ENCODE measurements at places on chromosomes 6 and 20.

DNA sequence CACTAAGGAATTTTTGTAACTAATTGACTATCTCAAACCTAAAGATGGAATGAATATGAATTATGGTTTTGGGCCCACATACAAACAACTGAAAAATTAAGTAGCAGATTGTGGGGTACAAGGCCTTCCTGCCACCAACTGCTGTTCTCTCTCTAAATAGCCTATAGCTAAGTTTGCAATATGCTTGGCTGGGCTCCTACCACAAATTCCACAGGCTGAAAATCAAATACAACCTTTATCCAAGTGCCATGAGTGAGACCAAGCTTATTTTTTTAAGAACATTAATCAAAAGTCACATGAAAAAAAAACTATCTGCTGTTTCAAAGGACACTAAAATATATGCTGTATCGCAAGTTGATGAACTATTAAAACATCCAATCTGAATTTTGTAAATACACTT is 52.1 kb downstream of the TENT5A start:
- DNase-seq, result no peak

GRCh38 chr20:23155141-23155590 is 69.0 kb upstream of the CD93 start:
- DNase-seq, result no peak

DNA sequence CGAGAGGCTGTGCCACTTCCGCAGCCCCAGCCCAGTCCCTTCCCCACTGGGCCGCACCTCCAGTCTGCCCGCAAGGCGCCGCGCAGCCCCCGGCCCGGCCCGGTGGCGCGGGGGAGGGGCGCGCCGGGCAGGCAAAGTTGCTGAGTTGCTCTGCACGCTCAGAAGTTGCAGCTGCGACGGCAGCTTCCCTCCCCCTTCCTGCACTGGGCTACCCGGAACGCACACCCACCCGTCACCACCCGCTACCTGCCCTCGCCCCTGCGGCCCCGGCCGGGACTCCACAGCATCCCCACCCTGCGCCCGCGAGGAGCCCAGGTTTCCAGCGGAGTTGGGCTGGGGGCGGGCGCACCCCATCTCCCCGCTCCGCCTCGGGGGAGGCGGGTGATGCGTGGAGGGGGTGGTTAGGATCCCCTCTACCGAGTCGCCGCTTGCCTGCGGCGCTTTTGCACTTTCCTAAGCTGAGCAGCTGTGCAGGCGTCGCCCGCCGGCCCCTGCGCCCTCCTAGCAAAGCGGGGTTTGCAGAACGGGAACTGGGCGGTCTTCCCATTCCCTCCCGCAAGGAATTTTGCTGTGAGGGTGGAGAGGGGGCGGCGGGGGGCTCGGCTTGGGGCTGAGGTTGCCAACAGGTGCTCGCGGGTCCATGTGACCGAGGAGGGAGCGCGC is 55.9 kb upstream of the RREB1 start:
- no peak for DNase-seq

DNA sequence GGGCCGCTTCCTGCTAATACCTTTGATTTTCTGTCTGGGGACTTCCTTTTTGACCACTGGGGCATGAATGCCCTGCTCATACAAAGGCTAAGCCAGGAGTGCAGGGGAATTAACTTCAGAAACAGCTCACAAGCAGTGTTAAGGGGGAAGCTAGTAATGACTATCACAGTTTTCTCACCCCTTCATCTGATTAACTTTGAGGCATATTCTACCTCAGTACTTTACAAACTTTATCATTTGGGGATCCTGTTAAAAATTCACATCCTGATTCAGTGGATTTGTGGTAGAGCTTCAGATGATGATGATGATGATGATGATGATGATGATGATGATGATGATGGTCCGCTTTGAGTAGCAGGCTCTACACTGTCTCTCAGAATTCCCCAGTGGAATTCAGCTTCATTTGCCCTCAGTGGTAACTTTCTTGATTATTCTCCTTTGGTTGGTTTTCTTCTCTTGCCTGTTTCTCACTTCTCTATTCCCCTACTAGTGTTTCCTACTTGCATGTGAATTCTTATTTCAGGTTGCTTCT is 78.4 kb upstream of the TMEM170B start:
- no peak for DNase-seq

- no peak for DNase-seq
These were observed 85.4 kb downstream of the CD83 start for GRCh38 chr6:14202947-14203346.

DNA sequence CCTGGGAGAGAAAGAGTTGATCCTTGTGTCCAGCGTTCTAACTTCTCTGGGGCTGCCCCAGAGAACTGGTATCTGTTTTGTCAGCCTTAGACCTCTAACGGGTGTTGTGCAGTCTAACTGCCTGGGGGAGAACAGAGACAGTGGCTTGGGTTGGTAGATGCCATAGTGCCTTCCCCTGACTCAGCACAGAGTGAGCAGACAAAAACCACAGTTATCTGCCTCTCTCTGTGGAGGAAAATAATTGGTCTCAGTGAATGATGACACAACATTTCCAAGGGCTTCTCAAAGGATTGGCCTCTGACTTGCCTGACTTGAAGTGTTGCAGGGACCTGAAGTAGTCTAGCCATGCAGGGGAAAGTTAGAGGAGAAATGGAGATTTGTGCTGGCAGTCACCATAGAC is 226.2 kb upstream of the MAN1A1 start:
- DNase-seq, result no peak

DNA sequence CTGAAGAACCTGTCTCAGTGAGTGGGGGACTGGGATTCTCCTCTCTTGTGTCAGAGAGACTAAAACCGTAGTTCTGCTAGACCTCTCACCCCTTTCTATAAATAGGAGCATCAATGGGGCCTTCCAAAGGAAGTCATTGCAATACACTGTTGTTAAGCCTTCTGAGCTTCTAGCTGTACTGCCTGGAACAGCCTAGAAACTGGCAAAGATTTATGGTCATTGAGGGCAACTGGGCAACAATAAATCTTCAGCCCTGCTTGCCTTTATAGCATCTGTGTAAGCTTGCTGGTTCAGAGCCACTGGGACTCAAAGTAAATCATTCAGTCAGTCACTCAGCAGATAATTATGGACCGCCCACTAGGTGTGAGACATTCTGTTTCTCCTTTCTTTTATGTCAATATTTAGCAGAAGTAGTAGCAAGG is 53.2 kb downstream of the PPP1R14C start:
- no peak for DNase-seq

DNA sequence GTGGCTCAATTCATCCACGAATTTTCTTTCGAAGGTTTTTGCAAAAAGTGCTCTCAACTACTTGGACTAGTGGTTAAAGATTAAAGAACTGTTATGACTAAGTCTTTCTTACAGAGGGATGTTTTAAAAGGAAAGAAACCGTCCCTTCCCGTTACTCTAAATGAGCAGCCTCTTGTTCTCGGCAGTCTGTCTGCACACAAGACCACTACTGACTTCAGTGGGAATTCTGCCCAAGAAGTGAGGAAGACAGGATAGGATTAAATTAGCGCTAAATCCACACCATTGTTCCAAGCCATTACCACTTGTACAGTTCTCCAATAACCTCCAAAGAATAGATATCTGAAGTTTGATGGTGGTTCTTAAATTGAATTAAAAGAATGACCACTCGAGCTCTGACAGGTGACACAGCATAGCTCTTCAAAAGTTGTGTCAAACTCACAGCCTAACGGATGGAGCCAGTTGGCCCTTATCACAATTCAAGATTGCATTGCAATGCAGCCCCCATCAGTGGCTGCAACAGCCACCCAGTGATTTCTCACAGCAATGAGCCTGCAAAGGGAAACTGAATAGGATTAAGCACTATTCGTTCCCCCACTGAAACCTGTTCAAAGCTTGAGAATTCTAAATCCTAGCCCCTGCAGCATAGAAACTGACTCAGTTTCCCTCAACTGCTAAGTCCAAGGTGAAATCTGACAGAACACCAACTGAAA is 1.8 kb downstream of the EPB41L2 start:
- DNase-seq, result no peak

DNA sequence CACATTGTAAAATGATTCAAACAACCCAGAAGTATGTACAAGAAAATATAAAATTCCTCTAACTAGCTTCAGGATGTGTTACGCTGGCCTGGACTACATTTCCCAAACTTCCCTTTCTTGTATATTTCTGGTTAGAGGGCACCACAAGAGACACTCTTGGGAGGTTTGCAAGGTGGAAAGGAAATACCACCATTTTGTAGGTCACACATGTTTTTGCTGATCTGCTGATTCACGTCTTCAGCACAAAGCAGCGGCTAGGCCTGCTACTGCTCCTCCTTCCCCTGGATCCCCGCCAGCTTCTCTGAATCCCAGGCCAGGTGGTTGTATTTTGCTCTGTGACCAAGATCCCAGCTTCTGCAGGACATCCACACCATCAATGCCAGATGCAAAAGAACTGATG is 104.2 kb downstream of the AGPAT4 start:
- DNase-seq, result peak; percentile 85

DNA sequence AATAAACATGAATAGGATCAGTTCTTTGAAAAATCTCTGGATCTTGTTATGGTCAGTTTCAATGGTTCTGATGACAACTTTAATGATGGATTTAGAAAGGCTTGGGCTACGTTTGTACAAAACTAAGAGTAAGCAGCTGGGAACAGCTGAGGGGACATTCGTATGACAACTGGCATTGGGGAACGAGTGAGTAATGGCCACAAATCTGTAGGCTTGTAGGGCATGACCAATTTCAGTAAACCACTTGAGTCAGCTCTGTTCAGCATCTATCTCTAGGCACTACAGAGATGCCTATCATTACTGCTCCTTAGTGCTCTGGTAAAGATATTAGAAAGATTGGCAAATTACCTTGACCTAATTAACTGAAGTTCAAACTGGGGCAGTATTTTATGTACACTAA is 1375.6 kb downstream of the EPHA7 start:
- no peak for DNase-seq

- DNase-seq, result no peak
These were observed 14.0 kb upstream of the KIF3B start for GRCh38 chr20:32263398-32263954.

DNA sequence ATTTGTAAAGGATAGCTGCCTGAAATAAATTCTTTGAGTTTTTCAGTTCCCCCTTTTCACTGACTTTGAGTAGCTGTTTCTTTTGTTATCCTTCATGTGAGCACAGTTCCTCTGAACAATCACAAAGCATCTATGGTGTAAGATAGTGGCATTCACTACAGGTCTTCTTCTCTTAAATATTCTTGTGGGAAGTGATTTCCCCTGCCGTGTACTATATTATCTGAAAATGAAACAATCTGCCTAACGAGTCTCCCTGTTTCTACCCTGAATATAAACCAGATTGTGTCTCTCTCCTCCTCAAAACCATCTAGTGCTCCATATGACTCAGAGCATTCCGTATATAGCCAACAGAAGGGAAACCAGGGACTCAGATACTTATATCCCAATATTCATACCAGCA is 380.1 kb upstream of the SOX4 start:
- DNase-seq, result no peak

GRCh38 chr6:105651969-105652368 is 249.1 kb upstream of the PREP start:
- DNase-seq, result no peak

- no peak for DNase-seq
These were observed 70.2 kb downstream of the TNFRSF21 start for GRCh38 chr6:47239546-47239945.

DNA sequence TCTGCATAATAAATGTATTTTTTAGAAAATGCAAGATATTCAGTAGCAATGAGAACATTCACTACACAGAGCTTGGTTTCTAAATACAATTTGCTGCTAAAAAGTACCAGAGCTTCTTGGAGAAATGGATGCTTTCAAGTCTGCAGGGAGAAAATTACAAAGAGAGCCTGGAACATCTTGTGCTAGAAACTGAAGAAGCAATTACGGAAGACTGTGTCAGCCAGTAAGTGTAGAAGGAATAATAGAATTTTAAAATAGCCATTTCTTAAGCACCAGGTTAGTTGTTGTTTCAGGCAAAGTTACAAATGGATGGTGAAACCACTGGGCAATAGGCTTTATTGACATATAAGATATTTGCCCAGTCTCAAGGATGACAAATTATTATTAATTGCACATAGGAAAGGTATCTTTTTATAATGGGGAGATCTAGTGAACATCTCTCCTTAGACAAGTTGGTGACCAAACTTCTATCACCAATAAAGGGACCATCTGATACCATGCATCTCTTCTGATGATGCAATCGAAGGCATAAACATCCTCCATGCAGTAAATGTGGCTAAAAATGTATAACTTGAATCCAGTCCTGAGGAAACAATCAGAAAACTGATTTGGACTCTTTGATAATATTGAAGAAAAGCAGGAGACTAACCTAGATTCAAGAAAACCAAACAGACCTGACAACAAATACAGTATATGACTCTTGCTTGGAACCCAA is 81.7 kb downstream of the ARHGAP18 start:
- no peak for DNase-seq

DNA sequence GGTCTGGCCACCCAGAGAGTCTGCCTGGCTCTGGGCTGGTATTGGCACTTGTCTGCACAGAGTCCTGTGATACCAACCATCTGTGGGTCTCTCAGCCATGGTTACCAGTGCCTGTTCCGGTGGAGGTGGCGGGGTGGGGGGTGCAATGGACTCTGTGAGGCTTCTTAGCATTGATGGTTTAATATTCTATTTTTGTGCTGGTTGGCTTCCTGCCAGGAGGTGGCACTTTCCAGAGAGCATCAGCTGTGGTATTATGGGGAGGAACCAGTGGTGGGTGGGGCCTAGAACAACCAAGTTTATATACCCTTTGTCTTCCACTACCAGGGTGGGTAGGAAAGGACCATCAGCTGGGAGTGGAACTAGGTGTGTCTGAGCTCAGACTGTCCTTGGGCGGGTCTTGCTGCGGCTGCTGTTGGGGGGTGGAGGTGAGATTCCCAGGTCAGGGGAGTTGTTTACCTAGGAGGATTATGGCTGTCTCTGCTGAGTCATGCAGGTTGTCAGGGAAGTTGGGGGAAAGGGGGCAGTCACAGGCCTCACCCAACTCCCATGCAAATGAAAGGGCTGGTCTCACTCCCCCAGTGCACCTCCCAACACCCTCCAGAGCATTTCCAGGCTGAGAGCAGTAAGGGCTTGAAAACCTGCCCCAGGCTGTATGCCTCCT is 117.5 kb downstream of the FLRT3 start:
- peak; percentile 17 for DNase-seq

GRCh38 chr6:43013097-43013842 is 476 bp downstream of the MEA1 start:
- DNase-seq, result peak; percentile 30

DNA sequence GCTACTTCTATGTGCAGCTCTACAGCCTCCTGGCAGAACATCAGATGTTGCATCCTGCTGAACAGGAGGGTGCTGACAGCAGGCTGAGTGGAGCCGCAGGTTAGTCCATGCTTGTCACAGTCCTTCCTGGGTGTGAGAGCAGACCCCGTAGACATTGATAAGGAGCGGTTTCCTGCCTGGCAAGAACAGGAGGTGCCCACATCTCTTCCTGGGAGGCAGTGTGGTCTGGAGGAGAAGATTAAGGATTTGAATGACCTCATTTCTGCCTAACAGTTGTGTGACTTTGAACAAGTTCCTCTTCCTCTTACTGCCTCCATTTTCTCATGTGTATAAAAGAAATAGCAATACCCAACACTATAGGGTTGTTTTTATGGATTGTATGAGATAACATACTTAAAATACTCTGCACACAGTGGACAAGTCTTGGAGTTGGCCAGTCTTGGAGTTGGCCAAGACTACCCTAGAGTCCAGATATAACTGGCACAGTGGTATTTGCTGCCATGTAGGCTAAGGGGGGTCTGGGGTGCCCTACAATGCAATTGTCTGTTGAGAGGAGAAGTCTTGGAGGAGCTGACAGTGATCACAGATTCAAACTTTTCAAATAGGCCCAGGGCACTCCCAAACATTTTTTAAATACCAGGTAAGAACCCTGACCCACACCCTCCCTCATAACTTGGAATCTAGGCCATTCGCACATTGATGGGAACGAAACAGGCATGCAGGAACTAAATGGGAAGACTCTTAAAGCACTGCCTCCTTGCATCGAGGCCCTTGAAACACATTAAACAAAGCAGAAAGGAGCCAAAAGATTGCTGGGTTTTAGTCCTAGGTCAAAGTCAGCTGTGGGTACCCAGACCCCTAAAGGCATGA is 32.6 kb upstream of the TBC1D7 start:
- DNase-seq, result no peak
